Stimulated activated CD4-positive, alpha-beta T cell treated with anti-CD3 and anti-CD28 coated beads, Interleukin-12 subunit alpha, Interleukin-12 subunit beta, amount 100 ng/mL, for 24 hours (primary cell): ENCODE measurements at places on chromosomes 12 and 14.

DNA sequence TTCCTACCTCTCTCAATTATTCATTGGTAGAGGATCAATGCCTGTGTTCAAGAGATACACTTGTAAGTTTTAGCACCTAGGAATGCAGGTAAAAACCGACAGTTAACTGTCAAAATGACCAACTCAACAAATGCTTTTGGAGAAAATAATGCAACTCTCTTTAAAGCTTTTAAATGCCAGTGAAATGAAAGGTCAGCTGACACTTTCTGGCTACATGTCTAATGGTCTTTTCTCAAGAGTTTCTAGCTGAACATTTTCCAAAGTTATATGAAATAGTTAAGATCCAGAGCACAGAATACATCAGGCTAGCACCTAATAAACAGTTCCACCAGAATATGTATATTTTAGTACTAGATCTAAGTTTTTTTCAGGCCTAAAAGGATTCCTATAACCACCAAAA is 2.0 kb downstream of the CSRNP2 start:
- no peak for DNase-seq

DNA sequence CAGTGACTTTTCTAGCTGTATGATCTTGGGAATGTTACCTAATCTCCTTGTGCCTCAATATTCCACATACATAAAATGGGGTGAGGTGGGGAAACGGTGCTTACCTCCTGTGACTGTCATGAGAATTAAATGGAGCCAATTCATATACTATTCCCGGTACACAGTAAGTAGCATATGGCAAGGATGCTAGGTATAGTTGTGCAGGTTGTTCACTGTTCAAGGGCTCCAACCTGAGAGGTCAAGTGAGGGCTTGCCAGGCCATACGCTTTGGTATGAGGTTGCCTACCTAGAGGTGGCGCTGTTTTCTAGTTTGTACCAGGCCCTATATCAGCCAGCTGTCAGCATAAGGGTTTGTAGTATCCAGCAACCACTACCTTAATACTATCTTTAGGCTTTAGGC is 3.6 kb upstream of the BATF start:
- DNase-seq = no peak

DNA sequence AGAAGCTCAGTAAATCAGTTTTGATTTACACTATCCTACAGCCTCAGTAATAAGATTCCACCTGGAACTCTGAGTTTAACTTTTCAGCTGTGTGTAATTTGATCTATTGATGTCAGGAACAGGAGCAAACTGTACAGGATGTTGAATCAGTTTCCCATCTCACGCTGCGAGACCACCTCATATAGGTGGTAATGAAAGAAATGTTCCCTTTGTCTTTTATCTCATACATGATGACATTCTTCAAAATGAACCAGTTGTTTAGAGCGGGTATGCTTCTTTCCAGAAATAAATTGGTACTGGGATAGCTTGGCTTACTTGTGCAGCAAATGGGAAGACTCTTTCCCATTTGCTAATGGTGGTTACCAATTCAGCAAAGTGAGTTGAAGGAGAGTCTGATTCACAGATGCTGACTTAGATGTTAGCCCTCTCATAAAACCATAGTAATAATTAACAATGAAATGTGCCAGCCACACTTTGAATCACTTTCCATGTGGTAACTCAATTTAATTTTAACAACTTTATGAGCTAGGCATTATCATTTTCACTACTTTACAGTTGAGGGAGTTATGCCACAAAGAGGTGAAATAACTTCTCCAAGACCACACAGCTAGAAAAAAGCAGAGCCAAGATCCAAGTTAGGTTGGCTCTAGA is 251.5 kb downstream of the PAWR start:
- DNase-seq = no peak

- DNase-seq = no peak
These were observed 15.7 kb downstream of the MDM2 start for GRCh38 chr12:68823696-68824095.

DNA sequence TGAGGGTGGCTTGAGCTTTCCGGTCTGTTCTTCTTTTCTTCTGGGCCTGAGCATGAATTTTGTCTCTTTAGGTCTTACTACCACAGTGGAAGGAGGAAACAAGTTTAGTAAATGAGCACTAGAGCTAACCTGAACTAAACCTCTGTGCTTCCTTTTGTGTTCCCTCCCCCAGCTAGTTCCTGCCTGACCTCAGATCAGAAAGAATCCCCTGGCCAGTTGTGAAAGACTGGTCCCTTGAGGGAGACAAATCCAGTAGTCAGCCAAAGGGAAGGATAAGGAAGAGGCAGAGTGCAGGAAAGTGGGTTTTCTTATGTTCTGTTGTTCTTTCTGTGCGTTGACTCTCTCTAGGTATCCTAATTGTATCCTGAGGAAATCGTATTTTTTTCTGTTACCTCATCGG is 17.5 kb downstream of the ZNF664 start:
- DNase-seq = no peak

DNA sequence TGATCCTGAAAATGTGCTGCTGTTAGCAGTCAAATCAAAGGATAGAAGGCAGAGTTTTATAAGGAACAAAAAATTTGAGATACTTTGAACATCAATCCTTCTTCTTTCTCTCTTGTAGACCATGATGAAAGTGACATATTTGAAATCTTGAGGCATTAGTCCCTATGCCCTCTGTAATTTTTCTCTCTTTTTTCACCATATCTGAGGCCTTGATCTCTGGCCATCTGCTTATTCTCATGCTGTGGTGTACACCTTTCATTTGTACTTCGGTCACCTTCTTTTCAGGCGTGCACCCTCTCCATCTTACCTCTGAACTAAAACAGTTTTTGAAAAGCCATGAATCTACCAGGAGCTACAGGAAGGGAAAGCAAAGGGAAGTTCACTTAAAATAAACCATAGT is 420.9 kb downstream of the C12orf50 start:
- no peak for DNase-seq

DNA sequence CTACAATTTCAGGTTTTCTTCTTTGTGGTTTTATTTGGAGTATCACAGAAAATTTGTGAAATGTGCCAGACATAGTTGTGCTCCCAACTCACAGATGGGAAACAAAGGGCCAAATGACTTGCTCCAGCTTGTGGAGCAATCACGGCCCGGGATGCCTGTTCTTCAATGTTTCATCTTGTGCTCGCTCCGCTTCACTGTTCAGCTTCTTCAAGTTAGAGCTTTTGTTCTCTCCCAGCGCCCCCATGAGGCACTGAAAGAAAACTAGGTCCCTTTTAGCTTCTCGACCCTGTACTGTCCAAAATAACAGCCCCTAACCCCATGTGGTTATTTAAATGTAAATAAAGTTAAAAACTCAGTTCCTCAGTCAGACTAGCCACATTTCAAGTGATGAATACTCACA is 187.9 kb upstream of the STXBP6 start:
- DNase-seq = no peak

- DNase-seq = no peak
These were observed 46.0 kb upstream of the OASL start for GRCh38 chr12:121085069-121085468.

- no peak for DNase-seq
These were observed 284.8 kb downstream of the ITPR2 start for GRCh38 chr12:26548227-26548626.

DNA sequence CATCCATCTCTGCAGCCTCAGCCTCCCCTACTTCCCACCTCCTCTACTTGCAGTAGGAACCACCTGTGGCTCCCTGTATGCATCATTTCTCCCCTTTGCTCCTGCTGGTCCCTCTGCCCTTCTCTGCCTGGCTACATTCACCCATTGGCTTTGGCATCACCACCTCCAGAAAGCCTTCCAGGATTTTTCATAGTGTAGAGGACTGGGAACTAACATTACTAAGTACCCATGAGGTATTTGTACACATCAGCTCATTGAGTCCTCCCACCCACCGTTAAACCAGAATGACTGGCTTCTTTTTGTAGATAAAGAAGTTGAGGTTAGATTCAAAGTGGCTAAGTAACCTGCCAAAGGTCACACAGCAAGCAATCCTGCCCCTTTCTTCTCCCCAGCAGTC is 17.1 kb downstream of the SYNE3 start:
- no peak for DNase-seq

DNA sequence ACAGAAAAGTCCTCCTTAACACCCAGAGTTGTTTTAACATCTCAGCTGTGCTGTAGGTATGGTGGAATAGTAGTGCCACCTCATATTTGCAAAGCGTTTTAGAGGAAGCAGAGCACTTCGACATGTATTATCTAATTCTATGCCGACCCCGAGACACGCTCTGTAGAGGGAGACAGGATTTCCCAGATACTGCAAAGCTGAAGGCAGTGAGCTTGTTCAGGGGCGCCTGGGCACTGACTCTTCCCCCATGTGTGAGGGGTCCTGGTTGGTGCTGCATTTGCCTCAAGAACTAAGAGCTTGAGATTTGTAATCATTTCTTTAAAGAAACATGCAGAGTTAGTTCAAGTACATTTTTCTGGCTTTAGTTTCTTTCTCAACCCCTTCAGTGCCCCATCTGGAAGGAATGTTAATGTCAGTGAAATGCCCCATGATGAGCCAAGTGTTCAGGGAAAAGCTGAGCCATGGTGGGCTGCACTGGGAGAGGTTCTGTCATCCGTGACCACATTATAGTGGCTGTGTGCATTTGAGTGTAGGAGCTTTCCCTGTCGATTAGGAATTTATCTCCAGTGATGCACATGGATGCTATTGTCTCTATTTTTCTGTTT is 66.3 kb downstream of the MBIP start:
- no peak for DNase-seq

- DNase-seq = peak; percentile 61
These were observed 110.9 kb downstream of the KSR2 start for GRCh38 chr12:117857632-117858612.

- no peak for DNase-seq
These were observed 771.3 kb upstream of the TBX3 start for GRCh38 chr12:115455268-115455681.

DNA sequence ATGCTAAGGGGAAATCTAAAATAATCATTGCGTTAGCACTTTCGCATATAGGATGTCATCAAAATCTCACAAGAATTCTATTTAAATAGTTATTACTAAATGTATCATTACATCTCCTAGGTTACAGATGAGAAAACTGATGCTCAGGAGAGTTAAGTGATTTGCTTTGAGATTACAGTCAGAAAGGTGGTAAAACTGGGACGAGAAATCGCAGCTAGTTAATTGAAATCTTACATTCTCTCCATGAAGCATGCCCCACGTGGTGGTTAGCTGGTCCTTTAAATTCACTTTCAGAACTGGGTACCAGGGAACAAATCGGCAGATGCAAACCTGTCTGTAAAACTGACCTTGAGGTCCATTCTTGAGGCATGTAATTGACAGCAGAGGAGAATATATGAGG is 71.8 kb upstream of the PLEKHG7 start:
- DNase-seq = no peak

DNA sequence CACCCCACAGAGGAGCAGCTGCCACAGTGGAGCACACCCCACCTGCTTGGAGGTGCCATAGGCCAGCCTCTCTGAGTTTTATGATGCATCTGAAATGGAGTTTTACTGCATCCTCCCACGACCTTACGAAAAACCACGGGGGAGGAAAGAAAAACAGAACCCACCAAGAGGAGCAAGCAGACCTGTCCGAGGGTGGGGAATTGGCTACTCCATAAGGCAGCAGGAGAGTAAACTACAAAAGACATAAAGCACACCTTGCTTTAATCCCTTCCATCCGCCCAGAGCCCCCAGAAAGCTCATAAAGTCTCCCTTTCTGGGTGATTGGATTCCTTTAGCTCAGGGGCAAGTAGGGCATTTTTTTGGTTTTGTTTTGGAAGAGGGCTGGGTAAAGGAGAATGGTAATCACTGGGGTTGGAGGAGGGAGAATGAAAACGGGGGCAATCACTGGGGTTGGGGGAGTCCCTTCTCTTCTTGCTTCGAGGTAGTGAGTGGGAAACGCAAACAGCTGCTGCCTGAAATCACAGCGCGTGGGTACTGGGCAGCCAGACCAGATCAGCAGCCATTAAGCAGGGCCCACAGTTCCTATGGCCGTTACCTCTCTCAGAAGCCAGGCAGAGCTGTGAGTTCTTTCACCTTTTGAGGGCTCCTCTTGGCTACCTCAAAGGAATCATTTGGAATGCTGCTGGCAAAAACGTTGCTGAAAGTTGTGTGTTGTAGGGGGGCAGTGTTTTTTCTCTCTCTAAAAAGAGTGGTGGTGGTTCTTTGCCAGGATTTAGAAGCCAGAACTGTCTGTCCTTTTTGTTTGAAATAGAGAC is 433.6 kb downstream of the ZFP36L1 start:
- no peak for DNase-seq

- DNase-seq = no peak
These were observed 2.9 kb upstream of the PPFIBP1 start for GRCh38 chr12:27521066-27521465.
